Left renal pelvis (tissue), 4 donors: ENCODE measurements at places on chromosomes 11 and 22.

DNA sequence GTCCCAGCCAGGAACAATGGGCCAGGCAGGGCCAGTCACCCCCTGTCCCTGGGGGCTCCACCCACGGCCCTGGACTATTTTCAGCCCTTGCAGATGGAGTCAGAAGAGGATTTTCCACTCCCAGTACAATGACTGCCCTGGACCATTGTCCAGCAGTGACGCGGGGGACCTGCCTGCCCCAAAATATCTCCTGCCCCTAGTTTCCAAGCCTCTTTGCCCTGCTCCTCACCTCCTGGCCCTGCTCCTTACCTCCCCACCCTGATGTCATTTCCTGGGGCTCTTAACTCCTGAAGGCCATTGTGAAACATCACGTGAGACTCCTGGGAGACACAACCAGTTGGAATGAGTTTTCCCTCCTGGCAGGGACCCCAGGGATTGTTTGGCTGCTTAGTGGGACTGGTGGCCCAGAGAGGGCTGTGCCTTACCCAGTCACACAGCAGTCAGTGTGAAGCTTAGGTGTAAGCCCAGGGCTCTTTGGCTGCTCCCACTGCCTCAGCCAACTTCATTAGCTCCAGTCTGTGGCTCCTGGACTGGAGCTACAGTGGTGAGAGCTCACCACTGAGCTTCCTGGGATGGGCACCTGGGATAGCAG is 22.2 kb downstream of the P2RY2 start:
- DNase-seq = no peak

DNA sequence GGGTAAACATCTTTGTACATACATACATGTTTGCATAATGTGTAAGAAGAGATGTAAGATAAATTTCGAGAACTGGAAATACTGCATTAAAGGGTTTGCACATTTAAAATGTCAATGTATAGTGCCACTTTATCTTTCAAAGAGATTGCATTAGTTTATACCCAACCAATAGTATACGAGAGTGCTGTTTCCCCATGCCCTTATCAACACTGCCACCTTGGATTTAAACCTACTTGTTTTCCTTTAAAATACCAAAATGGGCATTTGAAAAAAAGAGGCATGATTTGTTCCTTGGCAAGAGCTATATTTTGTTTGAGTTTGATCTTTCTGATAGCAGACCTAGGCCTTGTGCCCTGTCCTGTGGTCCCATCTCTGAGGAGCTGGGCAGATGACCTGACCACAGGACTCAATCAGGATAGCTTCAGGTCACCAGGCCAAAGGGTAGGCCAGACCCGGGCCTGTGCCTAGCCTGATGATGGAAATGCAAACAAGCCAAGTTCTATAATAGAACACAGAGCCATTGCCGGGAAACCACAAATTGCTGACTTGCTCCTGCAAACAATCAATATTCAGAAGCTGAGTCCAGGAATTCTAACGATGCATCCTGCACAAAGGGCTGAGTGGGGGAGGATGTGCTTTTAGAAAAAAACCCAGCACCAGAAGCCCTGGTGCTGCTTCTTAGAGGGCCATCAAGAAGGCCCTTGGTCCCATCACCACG is 16.9 kb upstream of the ALG8 start:
- no peak for DNase-seq

GRCh38 chr11:65496304-65497140 is 2.3 kb upstream of the MALAT1 start:
- DNase-seq = no peak

GRCh38 chr11:95035316-95035715 is 10.3 kb downstream of the KDM4E start:
- no peak for DNase-seq

DNA sequence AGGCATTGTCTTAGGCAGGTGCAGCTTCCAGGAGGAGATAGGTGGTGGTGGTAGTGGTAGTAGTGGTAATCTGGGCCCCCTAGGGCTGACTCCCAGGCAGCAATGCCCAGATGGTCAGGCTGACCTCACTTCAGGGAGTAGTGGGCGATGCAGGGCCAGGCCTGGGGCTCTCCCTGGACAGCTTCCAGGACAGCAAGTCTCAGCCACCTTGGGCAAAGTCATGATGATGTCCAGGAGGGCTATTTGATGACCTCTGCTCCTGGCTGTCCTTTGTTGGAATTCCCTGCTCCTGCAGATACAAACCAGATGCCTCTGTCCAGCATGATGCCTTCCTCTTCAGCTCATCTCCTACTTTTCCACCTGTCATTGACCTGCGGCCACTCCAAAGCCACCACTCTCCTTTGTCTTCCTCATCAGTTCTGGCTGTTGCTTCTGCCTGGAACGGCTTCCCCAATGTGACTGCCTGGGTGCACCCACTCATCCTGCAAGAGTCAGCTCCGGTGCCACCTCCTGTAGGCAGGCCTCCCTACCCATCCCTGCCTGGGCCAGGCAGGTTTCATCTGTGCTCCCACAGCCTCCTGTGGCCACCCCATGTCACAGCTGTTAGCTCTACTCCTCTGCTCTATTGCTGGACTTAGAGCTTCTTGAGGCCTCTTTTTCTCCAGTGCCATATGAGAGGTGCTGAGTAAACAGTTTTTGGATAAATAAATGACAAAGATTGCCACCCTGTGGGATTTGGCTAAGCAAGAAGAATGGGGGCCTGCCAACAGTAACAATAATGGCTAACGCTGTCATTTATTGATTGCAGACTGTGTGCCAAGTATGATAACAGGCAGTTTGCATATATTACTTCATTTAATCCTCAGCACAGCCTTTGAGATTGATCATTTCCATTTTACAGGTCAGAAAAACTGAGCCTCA is 172.9 kb upstream of the NECTIN1 start:
- no peak for DNase-seq

GRCh38 chr11:17479284-17480214 is 2.9 kb upstream of the ABCC8 start:
- no peak for DNase-seq

GRCh38 chr11:73053964-73054363 is 88.2 kb downstream of the FCHSD2 start:
- DNase-seq = no peak

- no peak for DNase-seq
These were observed 279.4 kb downstream of the NTM start for GRCh38 chr11:131649856-131650255.

DNA sequence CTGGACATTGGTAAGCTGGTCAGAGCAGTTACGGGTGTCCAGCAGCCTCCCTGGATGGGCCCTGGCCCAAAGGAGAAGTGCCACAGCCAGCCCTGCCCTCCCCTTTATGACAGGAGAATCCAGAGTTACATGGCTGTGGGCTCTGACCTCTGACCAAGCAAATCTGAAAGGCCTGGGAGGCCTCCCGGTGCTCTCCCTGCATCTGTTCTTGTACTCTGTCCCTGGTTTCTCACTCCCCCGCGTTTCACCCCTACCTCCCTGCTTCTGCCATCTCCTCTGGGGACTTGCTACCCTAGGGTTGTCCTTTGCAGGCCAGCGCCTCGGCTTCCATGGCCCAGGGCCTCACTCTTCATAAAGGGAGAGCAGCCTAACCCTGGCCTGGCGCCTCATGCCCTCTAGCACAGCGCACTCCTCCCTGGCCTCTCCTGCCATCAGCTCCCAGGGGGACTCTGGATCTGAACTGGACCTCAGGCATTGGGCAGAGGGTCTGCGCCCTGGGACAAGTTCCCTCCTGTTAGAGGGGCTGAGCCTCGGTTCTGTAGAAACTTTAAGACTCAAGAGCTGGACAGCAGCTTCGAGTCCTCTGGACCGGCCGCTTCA is 10.7 kb downstream of the PICK1 start:
- no peak for DNase-seq

DNA sequence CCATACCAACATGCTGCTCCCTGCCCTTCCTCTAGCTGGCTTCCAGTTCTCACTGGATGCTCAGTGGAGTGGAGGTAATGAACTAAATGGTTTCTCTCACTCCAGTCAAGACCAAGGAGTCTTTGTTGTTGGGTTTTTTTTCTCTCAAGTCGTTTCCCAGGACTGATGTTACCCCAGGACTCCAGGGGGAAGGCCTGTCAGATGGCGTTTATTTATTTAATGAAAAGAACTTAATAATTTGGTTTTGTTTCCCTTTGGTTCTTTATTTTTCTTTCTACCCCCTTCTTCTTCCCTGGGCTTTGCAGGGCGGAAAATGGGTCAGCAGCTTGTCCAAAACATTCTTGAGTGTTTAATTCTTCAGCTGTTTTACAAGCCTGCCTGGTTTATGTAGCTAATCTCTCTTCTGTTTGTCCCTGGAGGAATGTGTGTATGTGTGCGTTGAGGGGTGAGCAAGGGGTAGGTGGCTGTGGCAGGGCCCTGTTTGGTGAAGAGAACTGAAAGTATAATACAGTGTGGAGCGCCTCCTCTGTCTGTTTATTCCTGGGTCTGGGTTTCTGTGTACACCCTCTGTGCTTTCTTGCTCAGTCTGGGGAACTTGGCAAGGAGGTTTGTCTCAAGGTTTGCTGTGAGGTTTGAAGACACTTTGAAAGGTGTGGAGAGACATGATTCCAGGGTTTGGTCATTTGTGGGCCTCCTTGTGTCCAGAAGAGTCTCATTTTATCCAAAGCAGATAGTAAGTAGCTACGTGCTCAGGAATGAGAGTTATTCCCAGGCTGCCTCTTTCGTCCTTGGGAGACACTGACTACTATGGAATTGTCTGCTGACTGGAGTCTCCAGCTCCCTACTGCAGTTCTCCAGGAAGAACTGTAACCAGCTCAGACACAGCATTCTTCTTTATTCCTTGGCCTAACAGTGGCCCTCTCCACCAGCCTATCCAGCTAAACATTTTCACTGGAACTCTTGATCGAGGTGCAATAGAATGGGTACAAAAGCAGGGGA is 175.5 kb downstream of the ADAMTS15 start:
- DNase-seq = no peak

DNA sequence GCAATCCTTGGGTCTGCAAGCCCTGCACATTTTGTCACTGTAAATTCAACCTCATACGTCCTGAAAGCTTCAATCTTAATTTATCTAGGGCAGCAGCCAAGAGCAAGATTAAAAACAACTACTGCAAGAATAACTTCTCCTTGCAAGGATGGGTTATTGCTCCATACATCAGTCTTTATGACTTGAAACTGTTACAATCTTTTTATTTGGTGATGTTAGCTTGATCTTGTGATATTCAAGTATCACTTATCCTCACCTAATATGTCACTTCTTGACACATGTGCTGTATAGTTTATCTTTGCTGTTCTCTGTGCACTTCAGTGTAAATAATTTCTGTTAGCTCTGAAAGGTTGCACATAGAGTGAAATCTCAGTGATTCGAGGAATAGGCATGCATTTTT is 14.7 kb upstream of the APLP2 start:
- no peak for DNase-seq

DNA sequence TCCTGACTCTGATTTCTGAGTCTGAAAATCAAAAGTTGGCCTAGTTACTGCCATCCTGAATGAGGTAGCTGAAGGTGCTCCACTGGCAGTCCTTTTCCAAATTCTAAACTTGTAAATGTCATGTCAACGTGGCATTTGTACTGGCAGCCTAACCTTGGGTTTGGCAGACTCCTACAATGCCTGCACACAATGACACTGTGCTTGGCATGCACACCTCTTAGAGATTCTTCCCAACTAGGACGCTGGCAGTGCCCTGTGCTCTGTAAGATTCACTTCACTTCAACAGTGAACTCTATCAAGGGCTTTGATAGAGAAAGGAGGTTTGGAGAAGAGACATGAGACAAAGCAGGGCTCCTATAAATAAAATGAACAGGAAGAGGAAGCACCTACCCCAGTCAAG is 21.9 kb upstream of the PPP2R1B start:
- no peak for DNase-seq

DNA sequence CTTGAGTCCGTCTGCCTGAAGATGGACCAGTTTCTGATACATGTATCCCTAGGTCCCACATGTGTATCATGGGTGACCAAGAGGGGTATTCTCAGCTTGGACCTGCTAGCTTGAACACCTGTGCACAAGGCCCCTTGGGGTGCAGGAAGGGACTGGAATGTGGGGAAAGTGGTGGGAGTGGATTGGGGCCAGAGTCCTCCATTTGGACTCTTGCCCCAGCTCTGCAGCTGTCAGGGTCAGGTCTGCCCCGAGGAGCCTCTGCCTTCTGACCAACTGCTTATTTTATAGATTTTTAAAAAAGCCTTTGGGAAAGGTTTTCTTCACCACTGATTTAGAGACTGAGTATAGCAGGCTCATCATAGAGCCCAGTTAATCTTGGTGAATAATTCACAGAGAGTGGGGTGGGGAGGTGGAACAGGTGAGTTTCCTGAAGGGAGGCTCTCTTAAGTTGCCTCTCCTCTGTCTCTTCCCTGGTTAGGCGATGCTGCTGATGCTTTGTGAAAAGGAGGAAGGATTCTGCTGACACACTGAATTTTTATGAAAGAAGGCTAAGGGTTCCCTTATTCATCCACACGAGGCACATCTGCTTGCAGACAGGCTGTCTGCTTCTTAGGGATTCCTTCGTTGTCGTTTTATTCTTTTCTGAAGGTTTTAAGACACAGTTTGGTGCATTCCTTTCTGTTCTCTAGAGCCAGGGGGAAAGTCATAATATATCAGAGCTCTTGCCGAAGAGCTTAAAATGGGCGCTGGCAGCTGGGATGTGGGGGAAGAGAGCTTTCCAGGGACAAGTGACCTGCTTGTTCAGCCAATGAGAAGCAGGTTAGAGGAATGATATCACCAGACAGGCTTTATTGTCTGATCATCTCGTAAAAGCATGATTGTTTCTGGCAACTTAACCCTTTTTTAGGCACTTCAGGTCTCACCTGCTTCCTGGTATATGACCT is 19.9 kb downstream of the TRIM44 start:
- peak; percentile 21 for DNase-seq
